Liver (tissue), 10 donors: ENCODE measurements at places on chromosomes 7 and 10. TPM values are rescaled to one million over a fixed set of nuclear protein-coding genes. Genes with fewer than 3 reads are reported as not detected.

DNA sequence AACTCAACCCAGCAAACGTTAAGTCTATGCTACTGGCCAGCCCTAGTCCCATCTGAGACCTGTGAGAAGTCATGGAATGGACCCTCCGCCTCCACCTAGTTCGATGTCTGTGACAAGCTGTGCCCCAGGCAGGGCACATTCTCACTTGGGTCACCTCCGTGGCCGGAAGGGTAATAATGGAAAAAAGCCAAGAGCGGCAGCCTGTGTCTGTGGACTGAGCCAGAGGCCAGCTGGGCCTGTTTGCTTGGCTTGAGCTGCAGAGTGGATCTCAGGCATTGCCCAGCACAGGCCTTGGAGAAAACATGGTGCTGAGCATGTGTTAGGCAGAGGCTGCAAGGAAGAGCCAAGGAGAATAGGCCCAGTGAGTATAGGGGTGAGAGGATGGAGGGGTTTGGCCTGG is 97.8 kb downstream of the GALNT17 start:
- H3K27ac ChIP-seq: no peak overlapping the region
- no peaks in the 10 kb centered on the region for H3K27me3 ChIP-seq
- DNase-seq: no peak
- no peaks in the 10 kb centered on the region for H3K4me1 ChIP-seq

Gene FAM3C
- total RNA-seq: 24.3 TPM

DNA sequence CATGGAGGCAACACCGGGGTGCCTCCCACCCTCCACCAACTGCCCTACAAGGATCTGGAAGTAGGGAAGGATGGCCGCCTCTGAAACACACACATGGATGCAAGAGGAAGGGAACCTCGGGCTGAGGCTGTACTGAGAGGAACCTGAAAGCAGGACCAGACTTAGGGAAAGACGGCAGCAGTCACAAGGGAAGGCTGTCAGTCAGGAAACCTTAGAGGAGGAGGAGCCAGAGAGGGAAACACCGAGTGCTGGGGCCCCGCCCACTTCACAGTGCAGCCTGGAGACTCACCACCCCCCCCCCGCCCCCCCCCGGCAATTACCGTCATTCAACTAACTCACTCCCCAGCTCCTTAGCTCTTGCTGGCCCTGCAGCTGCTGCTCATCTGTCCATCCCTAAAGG is 2.5 kb downstream of the CYREN start:
- no peak for DNase-seq
- peaks cover 44% of the 10 kb centered on the region for H3K4me1 ChIP-seq
- peak overlapping the region; percentile 99 for H3K27ac ChIP-seq
- no peaks in the 10 kb centered on the region for H3K27me3 ChIP-seq
- no peak overlapping the region for H3K4me3 ChIP-seq

Gene DPYSL4
- 0.23 TPM for total RNA-seq
